Activated naive CD4-positive, alpha-beta T cell treated with anti-CD3 and anti-CD28 coated beads, Interleukin-2, amount 50 U/mL, for 16 hours (primary cell): ENCODE measurements at places on chromosomes 5 and 9.

- DNase-seq = no peak
These were observed 32.2 kb upstream of the SLC12A7 start for GRCh38 chr5:1144089-1144488.

- DNase-seq = no peak
These were observed 267.7 kb upstream of the ACTBL2 start for GRCh38 chr5:57750282-57750681.

DNA sequence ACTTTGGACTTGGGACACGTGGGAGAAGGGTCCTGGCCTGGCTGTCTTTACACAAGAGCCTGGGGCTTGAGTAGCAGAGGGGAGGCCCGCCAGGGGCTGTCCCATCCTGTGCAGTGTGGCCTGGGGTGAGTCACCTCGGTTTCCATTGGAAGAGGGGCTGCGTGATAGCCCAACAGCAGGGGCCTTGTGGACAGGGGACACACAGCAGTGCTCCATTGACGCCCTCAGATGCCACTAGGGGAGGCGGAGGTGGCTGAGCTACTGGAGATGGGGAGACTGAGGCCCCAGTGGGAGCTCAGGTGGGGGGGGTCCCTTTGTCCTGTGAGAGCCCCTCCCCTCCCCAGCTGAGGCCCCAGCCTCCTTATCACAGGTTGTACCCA is 50.0 kb upstream of the RNU6ATAC start:
- no peak for DNase-seq

DNA sequence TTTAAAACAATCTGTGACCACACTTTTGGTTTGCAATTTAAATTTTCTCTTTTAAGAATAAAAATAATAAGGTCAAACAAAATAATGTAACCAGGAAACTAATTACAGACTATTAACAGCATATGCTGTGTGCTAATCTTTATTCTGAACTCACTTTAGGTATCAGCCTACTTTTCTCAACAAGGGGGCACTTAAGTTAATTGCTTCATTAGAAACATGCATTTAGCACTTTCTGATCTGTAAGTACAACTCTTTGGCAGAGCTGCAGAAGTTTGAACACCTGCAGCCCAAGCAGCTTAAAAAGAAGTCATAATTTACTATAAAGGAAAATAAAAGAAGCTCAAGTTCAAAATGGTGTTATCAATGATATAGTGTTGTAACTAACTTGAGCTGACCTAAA is 21.7 kb downstream of the XRCC4 start:
- no peak for DNase-seq
